ENCODE measurements at places on chromosomes 5 and 9.

- DNase-seq, result peak; percentile 87
Observed at GRCh38 chr9:120875954-120876841, 790 bp downstream of the PHF19 start.

- DNase-seq, result no peak
Observed at GRCh38 chr9:122059955-122060324, 33.2 kb downstream of the TTLL11 start.

DNA sequence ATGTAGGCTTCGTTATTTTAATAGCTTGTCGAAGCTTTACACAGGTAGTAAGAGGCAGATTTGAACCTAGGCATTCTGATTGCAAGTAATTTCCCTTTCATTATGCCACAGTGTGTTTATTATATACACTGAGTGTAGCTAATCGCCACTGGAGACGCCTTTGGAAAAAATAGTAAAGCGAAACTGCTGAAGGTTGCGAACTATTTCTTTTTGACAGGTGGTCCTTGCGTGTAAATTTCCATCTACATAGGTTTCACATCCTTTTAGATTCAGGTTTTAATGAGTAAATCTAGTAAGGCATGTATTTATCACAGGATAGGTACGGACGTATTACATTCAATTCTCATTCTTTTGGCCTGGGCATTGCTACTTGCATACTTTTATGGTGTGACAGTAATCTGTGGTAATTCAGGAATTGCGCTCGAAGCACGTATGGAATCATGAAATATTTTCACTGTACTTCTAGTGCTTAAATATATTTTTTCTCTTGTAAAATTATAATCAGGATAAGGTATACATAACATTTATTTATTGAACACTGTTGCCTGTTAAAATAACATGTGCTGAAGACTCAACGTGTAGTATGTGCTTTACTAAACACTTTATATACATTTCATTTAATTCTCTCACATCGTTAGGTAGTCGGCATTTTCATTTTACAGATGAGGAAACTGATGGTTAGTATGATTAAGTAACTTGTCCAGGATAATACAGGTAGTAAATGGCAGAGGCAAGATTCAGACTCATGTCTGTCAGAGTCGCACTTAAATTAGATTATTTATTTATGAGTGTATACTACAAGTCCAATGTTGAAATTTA is 1.8 kb downstream of the MARCHF6 start:
- DNase-seq, result no peak

DNA sequence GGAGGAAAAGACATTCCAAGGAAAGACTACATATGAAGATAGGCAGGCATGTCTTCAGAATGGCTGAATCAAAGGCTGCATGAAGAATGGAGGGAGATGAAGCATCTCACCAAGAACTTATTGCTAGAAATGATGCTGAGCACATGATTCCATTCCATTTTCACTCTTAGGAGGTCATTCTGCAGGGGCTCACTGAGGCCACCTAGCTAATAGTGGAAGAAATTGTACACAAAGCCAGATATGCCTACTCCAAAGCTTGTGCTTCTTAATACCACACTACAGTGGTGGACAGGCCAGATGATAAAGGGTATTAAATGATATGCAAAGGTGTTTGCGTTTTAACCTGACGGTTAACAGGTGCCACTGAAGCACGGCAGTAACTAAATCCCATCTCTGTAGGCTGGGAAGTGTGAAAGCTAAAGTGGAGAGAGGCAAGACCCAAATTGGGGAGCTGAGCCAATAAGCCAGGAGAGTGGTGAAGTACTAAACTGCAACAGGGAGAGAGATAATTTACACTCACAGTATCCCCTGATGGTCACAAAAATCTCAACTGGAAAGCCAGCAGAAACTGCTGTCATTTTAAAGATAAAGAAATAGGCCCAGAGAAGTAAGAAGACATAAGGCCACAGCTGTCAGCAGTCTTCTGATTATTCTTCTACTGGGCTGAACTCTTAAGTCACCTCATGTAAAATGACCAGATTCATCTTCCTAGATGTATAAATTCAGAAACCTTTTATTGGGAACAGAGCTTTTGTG is 14.6 kb downstream of the NDUFA8 start:
- no peak for DNase-seq

DNA sequence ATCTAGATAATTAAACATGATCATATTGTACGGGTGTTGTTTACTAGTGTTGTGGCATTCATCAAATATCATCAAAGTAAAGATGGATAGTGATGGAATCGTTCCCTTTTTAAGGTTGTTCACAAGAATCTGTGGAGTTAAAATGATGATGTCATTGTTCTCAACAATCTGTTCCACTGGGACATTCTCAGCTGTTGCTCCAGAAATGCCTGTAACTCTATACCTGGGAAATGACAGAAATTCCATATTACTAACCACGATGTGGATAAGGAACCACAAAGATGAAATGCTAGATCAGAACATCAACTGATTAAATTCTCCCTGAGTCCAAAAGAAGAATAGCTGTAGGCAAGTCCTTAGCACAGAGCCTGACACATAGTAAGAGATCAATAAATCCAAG is 38.0 kb downstream of the RIGI start:
- DNase-seq, result no peak
